ENCODE measurements at places on chromosomes 11 and 22.
A peak's percentile ranks its signal among the peaks of the same experiment; 100 is the strongest.

- DNase-seq: no peak
Observed at GRCh38 chr11:35354644-35355043, 64.7 kb downstream of the SLC1A2 start.

DNA sequence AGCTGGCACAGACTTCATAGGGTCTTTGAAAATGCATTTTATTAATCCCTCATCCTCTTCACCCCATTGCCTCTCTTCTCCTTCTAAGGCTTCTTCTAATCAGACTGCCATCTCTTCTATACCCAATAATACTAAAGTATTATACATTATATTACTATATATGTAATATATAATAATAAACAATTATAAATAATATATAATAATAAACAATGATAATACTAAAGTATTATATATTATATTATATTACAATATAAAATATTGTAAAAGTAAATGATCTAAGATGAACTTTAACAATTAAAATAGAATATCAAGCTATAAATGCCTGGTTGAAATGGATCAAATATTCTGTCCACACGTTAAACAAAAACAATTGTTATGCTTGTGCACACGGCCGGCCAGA, 13.0 kb downstream of the SCGB2A1 start:
- DNase-seq: no peak

DNA sequence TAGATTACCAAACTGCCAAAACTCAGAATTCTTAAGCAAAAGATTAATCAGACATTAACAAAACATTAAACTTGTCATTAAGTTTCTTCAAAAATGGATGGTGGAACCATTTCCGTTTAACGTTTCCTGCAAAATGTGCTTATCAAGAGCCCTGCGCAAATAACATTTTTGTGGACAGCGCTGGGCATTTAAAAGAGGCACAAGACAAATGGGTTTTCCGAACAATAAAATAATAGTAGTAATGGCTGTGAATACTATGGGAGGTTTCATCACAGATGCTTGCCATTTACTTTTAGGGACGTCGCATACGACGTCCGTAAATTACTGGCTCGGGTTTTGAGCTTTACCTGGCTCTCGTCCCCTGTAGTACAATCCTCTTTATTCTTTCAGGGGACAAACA, 1.1 kb downstream of the NPAT start:
- DNase-seq: no peak

- peak; percentile 51 for DNase-seq
Observed at GRCh38 chr22:19105867-19106802, 16.1 kb downstream of the DGCR2 start.

DNA sequence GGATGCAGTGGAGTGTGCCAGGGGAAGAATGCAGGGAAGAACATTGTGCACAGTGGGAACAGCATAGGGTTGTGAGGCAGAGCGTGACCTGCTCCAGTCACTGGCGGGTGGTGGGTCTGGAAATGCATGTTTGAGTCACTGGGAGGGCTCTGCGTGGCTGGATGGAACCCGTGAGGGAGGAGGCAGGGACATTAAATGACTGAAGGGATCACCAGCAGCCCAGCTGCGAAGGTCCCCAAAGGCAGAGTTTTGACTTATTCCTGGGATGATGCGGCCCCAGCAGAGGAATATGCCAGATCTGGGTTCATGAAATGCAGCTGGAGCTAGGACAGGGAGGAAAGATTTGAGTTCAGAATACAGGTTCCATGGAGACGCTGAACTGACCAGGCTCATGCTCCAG, 104.0 kb upstream of the FGF3 start:
- DNase-seq: no peak

DNA sequence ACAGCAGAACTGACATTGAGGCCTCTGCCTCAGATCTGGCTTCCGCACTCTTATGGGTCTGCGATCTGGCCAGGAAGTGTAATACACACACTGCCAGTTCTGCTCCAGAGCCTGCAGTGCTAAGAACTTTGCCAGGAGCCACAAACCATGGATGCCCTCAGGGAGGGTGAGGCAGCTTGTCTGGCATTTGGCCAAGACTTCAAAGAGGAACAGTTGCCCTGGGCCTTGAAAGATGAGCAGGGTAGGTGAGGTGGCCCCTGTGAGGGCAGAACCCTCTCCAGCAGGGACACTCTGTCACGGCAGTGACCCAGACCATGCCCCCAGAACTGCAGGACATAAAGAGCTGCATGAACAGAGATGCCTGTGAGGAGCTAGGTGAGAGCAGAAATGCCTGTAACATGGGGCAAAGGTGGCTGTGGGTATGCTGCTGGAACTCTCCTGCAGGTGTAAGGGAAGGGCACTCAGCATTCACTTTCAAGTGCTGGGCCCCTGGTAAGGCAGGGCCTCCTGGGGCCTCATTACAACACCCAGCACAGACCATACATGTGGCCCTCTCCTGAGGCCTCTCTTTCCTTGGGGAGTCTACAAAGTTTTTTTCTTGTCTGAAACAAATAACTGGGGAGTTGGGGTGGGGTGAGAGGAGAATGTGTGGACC, 47.3 kb downstream of the NEU3 start:
- DNase-seq: no peak

GRCh38 chr22:49086606-49087157, 741.0 kb downstream of the BRD1 start:
- DNase-seq: no peak

DNA sequence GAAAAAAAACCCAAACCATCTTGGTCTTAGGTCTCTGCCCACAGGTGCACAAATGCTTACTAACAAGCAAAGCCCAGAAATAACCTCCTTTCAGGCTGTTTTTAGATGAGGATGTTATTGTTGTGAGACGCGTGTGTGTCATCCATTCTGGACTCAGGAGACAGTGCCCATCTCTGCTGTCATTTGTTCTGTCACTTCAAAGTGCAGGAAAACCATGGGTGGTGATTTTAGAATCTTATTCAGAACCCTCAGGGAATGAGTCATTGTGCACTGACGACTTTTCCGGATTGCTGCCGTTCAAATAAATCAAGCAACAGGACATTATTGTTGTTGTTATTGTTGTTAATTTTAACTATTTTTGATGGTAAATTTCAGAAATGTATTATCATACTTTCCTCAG, 110.3 kb downstream of the LRRC32 start:
- DNase-seq: peak; percentile 21

DNA sequence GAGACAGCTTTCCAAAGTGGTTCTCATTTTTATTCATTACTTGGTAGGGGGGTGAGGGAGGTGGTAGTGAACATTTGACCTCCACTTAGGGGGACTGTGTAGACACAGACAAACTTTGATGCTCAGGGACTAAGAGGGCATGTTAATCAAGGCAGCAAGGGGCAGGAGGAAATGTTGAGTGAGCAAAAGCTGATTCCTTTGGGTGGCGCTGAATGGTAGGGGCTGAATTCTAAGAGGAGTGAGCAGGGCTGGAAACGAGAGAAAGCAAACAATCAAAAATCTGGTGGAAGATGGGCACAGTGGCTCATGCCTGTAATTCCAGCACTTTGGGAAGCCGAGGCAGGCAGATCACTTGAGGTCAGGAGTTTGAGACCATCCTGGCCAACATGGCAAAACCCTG, 164.8 kb upstream of the BDNF start:
- DNase-seq: no peak

DNA sequence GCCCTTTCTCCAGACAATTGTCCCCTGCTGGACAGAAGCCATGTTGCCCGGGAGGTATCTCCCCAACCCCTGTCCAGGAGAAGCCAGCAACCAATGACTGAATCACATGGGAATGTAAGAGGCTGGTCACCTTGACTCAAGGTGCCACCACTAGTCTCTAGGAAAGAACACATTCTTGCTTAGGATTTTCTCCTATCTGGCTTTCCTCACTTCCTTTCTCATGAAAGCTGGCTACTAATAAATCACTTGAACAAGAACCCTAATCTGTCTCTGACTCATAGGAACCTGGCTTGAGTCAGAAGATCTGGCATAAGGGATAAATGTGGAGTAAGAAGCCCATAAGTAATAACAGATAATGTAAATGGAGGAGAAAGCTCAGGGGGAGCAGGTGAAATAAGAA, 101.4 kb upstream of the C11orf87 start:
- DNase-seq: no peak

- no peak for DNase-seq
Observed at GRCh38 chr11:128453444-128454336, 133.7 kb downstream of the ETS1 start.

DNA sequence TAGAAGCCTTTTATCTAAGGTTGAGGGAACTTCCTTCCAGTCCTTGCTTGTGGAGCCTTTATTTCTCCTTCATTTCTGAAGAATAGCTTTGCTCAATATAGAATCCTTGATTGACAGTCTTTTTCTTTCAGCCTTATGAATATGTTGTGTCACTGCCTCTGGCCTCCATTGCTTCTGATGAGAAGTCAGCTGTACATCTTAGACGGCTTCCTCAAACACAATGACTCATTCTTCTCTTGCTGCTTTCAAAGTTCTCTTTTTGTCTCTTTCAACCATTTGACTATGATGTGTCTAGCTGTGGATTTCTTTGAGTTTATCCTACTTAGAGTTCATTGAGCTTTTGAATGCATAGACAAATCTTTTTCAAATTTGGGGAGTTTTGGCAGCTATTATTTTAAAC, 893.2 kb downstream of the BRD1 start:
- no peak for DNase-seq

DNA sequence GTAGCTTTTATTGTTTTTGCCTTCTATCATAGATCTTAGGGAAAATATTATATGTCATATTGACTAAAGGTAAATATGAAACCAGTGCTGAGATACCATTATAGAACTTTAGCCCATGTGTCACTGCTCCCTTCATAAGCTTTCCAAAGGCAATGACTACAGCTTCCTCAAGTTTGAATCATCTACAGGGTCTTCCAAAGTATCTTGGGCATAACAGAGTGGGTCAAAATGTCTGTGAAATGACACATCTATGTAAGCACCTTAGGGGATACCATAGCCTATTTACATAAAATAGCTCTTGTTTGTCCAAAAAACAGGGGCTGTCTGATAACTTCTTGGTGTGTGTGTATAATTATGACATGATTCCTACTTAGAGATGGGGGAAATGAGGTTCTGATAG, 52.5 kb downstream of the RELT start:
- no peak for DNase-seq

GRCh38 chr22:27875951-27876350, 43.1 kb downstream of the PITPNB start:
- DNase-seq: no peak

DNA sequence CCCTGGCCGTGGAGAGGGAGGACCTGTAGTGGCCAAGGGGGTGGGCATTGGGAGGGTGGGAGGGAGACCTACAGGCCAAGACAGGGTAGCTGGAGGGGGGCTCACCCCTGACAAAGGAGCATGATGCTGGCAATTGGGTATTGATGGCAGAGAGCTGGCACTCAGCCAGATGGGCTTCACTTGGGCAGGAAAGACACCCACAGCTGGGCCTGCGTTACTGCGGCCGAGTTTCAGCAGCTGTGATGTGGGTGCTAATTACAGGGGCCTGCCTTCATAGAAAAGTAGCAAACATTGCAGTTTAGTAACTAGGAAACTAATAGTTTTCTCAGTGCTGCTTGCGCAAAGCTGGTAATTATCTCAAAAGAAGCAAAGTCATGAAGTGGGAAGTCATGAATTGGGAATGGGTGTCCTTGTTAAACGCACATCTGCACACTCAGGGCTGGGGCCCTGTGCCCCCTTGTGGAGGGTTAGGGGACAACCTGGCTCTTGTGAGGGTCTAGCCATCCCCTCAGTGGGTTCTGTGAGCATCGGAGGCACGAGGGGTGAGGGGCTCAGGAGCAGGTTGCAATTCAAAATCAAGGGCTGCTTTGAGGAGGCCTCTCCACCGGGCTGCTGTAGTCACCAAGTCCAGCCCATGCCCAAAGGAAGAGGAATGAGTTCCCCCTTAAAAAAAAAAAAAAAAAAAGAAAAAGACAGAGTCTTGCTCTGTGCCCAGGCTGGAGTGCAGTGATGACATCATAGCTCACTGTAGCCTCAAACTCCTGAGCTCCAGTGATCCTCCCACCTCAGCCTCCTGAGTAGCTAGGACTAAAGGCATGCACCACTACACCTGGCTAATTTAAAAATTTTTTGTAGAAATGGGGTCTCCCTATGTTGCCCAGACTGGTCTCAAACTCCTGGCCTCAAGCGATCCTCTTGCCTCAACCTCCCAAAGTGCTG, 24.4 kb upstream of the TXNRD2 start:
- no peak for DNase-seq

- DNase-seq: no peak
Observed at GRCh38 chr11:96412761-96413381, 23.1 kb downstream of the JRKL start.

DNA sequence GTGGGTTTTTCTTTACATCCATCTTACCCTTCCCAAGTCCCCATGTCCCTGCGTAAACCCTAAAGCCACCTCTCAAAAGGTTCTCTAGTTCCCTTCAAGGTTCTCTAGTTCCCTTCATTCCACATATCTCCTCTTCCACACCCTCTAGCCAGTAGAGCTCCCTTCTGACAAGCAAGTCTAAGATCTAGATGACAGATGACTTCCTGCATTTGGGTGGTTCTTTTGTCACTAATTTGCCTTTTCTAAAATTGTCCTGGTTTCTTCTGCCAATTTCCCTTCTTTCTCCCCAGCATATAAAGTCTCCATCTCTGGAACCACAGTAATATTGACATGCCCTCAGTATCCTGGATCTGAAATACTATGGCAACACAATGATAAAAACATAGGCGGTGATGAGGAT, 7.8 kb downstream of the CD3E start:
- no peak for DNase-seq

- no peak for DNase-seq
Observed at GRCh38 chr22:24437741-24438328, 10.4 kb downstream of the ADORA2A start.

GRCh38 chr11:33700063-33700501, 544 bp downstream of the C11orf91 start:
- DNase-seq: no peak

DNA sequence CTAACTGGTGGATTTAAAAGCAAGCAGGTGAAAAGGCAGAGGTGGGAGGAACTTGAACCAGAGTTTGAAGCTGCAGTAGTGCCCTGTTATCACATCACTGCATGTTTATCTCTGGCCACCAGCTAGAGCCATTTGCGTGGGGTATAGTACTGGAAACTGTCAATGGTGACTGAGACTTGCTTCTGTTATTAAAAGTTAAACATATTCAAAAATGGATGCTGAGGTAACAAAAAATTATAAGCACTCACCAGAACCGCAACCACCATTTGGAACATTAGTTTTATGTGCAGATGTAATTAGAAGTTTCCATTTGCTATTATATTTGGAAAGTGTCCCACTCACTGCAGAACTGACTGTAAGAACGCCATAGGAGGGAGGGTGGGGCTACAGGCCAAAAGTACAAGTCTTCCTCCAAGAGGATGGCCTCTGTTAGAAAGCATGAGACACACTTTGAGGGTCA, 1.2 kb upstream of the CD59 start:
- no peak for DNase-seq

GRCh38 chr11:20303391-20303965, 60.0 kb upstream of the HTATIP2 start:
- no peak for DNase-seq

Data from activated CD4-positive, alpha-beta T cell treated with anti-CD3 and anti-CD28 coated beads, Interleukin-2, amount 50 U/mL, for 48 hours (primary cell).